ENCODE measurements at places on chromosomes 2 and 18. TPM values are rescaled to one million over a fixed set of nuclear protein-coding genes. Genes with fewer than 3 reads are reported as not detected.

DNA sequence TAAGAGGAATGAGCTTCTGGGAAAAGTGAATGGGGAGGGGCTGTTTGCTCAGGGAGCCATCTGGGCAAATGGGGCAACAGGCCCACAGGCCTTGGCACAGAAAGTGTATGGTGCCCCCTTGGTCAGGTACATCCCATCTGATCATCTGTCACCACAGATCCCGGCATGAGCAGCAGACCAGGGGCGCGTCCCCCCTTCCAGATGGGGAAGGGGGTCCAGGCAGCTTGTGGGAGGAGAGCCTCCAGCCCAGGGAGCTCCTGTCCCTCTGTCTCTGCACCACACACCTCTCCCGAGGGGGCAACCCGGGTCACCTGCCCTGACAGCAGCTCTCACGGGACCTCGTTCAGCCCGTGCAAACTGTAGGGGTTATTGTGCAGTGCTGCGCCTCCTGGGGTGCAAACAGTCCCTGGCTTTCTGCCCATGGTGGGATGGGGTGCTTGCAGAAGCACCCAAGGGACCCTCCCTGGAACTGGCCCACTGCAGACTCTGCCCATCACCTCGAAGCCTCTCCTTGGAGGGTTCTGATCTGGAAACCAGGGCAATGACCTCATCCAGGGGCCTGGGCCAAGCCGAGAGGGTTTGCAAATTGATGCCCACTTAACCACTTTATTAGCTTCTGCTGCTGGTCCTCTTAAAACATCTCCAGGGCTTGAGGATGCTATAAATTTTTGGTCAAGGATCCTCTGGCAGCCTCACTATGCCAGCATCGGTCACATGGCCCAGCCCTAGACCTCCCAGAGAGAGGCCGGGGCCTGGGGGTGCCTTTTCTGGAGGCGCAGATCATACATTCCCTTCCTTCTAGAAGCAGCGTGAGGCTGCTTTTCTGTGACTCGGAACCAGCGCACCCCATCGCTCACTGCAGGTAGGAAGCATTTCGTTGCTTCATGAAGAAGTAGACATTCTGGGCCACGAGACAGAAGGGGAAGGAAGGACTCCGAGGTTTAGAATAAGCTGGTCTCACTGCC lies 7.6 kb upstream of the BOK start:
- no peak overlapping the region for H3K27ac ChIP-seq
- no peaks in the 10 kb centered on the region for H3K27me3 ChIP-seq
- H3K4me3 ChIP-seq: no peak overlapping the region
- H3K4me1 ChIP-seq: peaks cover 9% of the 10 kb centered on the region
- DNase-seq: no peak

GRCh38 chr2:191061381-191061980 lies 47.5 kb upstream of the STAT1 start:
- no peak for DNase-seq
- H3K4me3 ChIP-seq: no peak overlapping the region
- no peaks in the 10 kb centered on the region for H3K27me3 ChIP-seq
- no peak overlapping the region for H3K27ac ChIP-seq
- no peaks in the 10 kb centered on the region for H3K36me3 ChIP-seq
- no peaks in the 10 kb centered on the region for H3K4me1 ChIP-seq

IL1RL1 gene
- 61.7 TPM for total RNA-seq

DNA sequence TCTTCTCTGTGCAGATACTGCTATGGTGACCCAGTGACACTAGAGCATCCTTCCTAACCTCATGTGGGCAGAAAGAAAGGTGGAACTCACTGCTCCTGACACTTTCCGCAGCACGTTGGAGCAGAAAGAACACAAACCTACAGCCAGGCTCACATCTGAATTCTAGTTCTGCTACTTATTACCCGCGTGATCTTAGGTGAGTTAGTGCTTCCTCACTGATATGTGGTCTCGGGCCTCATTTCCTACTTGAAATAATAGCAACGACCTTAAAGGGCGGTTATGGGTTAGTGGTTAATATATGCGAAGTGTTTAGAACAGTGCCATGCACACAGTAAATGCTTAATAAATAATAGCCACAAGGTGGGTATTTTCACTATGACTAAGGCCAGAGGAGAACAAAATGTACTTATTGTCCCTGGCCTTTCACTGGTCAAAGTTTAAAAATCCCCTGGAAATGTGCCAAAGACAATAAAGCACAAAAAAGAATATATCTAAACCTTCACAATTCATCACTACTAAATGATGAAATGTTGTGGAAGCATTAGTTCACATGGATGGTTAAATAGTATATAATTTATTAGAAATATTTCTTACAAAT lies 66.6 kb downstream of the MYOM1 start:
- no peak overlapping the region for H3K4me3 ChIP-seq
- peak overlapping the region; percentile 44 for H3K27ac ChIP-seq
- no peak for DNase-seq
- no peaks in the 10 kb centered on the region for H3K36me3 ChIP-seq
- H3K27me3 ChIP-seq: no peaks in the 10 kb centered on the region

IL36RN gene
- not detected for total RNA-seq

POTEJ gene
- total RNA-seq: not detected

DNA sequence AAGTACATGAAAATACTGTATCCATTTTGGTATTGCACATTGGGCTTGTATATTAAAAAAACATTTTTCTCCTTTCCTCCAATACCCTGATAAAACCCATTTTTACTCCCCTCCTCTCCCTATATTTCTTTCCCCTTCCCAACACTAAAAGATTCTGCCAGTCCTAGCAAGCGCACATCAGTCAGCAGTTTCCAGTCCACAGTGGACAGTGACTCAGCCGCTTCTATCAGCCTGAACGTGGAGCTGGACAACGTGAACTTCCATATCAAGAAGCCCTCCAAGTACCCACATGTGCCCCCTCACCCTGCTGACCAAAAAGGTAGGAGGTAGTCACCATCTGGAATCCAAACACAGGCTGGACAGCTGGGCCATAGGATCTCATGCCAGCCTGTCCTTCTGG lies 38.6 kb downstream of the PIKFYVE start:
- DNase-seq: no peak
- H3K36me3 ChIP-seq: peaks cover 19% of the 10 kb centered on the region
- no peak overlapping the region for H3K27ac ChIP-seq
- H3K4me1 ChIP-seq: no peaks in the 10 kb centered on the region
- H3K4me3 ChIP-seq: no peak overlapping the region
- no peaks in the 10 kb centered on the region for H3K27me3 ChIP-seq

- no peaks in the 10 kb centered on the region for H3K4me1 ChIP-seq
- H3K36me3 ChIP-seq: no peaks in the 10 kb centered on the region
- no peak overlapping the region for H3K4me3 ChIP-seq
- no peak for DNase-seq
- H3K27me3 ChIP-seq: no peaks in the 10 kb centered on the region
Observed at GRCh38 chr2:38266382-38267061, 110.6 kb downstream of the ATL2 start.

CCDC85A gene
- total RNA-seq: 6.4 TPM

- no peak for DNase-seq
- no peaks in the 10 kb centered on the region for H3K27me3 ChIP-seq
- H3K4me1 ChIP-seq: no peaks in the 10 kb centered on the region
- no peak overlapping the region for H3K4me3 ChIP-seq
- H3K27ac ChIP-seq: no peak overlapping the region
Observed at GRCh38 chr18:33034212-33034611, 261.4 kb upstream of the KLHL14 start.

PMAIP1 gene
- 8.3 TPM for total RNA-seq

DNA sequence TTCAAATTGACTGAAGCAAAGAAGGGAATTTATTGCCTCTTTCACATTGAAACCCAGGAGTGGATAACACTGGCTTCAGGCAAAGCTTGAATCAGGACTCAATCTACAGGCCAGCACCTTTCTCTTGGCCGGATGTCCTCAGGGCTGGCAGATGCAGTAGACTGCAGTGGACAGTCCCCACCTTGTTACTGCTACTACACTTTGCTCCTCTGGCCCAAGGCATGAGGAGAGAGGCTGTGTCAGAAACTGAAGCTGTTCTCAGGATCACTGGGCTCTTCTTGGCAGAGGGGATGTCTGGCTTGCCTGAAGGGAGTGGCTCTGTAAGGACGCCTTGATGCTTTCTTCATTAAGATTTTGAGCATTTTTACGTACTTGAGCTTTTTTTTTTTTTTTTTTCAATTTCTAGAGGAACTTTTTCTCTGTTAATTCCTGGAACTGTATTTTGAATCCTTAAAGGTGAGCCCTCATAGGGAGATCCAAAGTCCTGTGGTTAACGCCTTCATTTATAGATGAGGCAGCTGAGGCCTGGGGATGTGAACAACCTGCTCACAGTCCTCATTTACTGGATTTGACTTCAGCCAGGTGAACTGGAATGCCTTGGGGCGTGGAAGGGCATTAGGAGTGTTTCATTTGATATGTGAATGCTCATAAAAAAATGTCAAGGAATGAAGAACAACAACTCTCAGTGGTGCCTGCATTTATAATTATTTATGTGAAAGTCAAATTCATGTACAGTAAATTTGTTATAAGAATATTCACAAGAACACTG lies 36.6 kb downstream of the CASP10 start:
- peak overlapping the region; percentile 45 for H3K27ac ChIP-seq
- H3K36me3 ChIP-seq: peaks cover 34% of the 10 kb centered on the region
- no peaks in the 10 kb centered on the region for H3K27me3 ChIP-seq
- no peak for DNase-seq

GRCh38 chr2:185222311-185222710 lies 516.3 kb upstream of the FSIP2 start:
- no peaks in the 10 kb centered on the region for H3K27me3 ChIP-seq
- no peak for DNase-seq

DNA sequence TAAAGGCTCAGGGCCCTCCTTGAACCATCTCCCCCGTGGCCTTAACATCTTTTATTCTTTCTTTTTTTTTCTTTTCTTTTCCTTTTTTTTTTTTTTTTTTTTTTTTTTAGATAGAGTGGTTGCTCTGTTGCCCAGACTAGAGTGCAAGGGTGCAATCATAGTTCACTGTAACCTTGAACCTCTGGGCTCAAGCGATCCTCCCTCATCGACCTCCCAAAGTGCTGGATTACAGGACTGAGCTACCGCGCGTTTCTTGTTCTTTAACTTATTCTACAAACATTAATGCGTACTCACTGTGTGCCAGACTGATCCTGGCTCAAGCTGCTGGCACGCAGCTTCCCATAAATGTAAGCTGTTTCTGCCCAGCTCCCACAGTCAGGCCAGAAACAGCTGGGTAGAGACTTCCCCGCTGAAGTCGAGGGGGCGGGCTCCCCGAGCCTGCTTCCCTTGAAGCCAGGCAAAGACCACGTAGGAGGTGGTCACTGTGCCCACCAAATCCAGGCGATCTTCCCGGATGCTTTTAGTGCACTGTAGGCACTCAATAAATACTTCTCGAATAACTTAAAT lies 29.2 kb upstream of the ATP6V1B1 start:
- H3K4me3 ChIP-seq: no peak overlapping the region
- H3K36me3 ChIP-seq: no peaks in the 10 kb centered on the region
- peaks cover 11% of the 10 kb centered on the region for H3K4me1 ChIP-seq
- no peak overlapping the region for H3K27ac ChIP-seq

- no peaks in the 10 kb centered on the region for H3K4me1 ChIP-seq
- H3K27me3 ChIP-seq: no peaks in the 10 kb centered on the region
- DNase-seq: peak; percentile 5
- no peak overlapping the region for H3K27ac ChIP-seq
- no peaks in the 10 kb centered on the region for H3K36me3 ChIP-seq
- H3K4me3 ChIP-seq: no peak overlapping the region
Observed at GRCh38 chr2:145339646-145340045, 819.7 kb upstream of the ZEB2 start.

PROKR1 gene
- total RNA-seq: not detected

DNA sequence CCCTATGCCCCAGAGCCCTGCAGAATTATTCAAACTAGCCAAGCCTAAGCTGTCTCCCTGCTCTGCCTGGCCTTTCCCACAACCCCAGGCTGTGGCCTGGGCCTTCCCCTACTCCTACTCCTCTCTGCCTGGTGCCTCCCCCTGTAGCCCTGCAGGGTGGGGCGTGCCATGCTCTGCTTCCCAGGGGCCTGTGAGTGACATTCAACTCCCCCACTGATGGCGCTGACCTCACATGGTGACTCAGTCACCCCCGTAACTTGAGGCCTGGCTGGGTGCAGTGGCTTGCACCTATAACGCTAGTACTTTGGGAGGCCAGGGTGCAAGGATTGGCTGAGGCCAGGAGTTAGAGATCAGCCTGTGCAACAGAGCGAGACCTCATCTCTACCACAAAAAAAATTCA lies 60.6 kb downstream of the KIF1A start:
- H3K27me3 ChIP-seq: no peaks in the 10 kb centered on the region
- no peak for DNase-seq
- H3K27ac ChIP-seq: no peak overlapping the region
- no peaks in the 10 kb centered on the region for H3K4me1 ChIP-seq
- no peak overlapping the region for H3K4me3 ChIP-seq

INPP5D gene
- total RNA-seq: 8.1 TPM

CCBE1 gene
- total RNA-seq: 4.0 TPM

IL36G gene
- not detected for total RNA-seq

GRCh38 chr2:20224164-20224715 lies 690 bp downstream of the SDC1 start:
- peaks cover 56% of the 10 kb centered on the region for H3K4me1 ChIP-seq
- DNase-seq: no peak
- H3K27ac ChIP-seq: peak overlapping the region; percentile 88
- H3K27me3 ChIP-seq: no peaks in the 10 kb centered on the region

DNA sequence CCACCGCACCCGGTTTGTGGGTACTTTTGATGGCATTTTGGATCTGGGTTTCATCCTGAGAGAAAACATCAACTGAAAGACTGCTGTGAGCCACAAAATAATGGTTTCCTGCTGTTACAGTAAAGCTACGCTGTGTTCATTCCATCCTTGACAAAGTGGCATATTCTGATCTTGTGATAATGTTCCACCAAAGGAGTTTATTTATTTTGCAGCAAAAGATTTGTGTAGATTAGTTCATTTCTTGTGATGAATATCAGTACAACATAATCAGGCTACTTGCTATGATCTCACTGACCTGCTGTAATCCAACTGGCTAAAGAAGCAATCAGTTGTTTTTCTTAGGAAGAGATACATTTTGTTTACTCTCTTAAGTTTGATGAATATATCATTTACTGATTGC lies 45.0 kb downstream of the EEF1B2 start:
- no peaks in the 10 kb centered on the region for H3K36me3 ChIP-seq
- no peak overlapping the region for H3K4me3 ChIP-seq
- H3K27me3 ChIP-seq: no peaks in the 10 kb centered on the region
- DNase-seq: no peak
